ENCODE measurements at places on chromosomes 2 and 18.

- DNase-seq, result no peak
These were observed 67.0 kb downstream of the ZNF521 start for GRCh38 chr18:25284861-25285550.

DNA sequence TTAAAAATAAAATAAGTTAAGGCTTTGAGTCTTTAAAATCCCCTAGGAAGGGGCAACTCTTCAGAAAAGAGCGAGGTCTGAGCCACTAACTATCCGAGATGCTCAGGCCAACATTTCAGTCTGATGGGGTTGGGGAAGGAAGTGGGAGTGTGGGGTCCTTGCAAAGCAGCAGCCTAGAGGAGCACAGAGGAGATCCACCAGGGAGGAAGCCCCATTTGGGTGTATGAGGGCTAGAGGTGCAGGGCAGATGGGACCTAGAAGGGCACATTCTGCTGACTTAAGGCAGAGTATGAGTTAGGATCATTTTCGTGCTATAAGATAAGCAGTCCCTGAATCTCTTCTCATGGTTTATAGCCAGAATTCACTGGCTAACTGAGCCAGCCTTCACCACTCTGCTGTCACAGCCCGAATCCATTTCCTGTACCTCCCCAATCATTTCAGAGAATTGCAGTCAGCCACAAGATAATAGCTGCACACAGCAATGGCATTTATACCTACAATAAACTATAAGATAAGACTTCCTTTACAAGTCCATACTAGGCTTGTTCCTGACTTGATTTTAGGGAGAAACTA is 37.0 kb downstream of the MRPL30 start:
- no peak for DNase-seq

GRCh38 chr18:28050545-28050944 is 126.4 kb downstream of the CDH2 start:
- DNase-seq, result no peak

GRCh38 chr18:3305354-3305762 is 43.4 kb downstream of the MYL12B start:
- no peak for DNase-seq

DNA sequence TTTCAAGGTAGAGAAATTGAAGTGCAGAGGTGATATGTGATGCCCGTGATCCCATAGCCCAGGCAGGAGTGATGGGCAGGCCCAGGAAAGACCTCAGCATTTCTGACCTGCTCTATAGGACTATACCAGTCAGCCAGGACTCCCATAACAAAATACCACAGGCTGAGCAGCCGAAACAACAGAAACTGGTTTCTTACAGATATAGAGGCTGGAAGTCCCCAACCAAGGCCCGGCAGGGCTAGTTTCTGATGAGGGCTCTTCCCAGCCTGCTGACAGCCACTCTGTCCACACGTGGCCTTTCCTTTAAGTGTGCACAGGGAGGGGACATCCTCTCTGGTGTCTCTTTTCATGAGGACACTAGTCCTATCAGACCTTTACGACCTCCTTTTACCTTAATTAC is 104.2 kb upstream of the AGAP1 start:
- DNase-seq, result no peak

DNA sequence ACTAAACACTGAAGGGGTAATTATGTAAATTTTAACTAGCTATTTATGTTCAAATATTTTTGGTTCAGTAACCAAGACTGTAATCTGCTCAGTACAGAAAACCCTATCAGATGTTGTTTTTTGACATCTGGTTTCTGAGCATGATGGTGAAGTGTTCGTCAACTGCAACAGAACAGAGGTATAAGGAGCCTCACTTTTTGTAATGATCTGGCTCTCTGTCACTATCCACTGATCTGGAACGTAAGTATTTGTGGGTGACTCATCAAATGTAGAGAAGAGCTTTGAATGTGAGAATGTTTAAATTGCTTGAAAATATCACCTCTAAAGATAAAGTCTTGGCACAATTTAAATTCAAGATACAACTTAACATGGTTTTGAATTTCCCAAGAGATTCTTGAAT is 213.6 kb upstream of the FAM98A start:
- DNase-seq, result no peak

DNA sequence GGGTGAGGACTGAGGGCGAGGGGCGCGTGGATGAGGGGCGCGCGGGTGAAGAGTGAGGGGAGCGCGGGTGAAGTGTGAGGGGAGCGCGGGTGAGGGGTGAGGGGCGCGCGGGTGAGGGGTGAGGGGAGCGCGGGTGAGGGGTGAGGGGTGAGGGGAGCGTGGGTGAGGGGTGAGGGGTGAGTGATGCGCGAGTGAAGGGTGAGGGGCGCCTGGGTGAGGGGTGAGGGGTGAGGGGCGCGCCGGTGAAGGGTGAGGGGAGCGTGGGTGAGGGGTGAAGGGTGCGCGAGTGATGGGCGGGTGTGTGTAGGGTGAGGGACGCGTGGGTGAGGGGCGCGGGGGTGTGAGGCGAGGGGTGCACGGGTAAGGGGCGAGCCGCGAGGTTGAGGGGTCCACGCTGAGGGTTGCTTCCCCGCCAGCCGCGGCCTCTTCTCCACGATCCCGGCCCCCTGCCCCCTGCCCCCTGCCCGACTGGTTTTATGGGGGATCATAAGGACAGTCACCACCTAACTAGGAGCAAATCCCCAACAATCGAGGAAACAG is 1.1 kb upstream of the SLC66A2 start:
- DNase-seq, result no peak

- no peak for DNase-seq
These were observed 9.7 kb downstream of the SMAD7 start for GRCh38 chr18:48940854-48941611.

GRCh38 chr2:33291278-33292013 is 185.0 kb upstream of the RASGRP3 start:
- no peak for DNase-seq

DNA sequence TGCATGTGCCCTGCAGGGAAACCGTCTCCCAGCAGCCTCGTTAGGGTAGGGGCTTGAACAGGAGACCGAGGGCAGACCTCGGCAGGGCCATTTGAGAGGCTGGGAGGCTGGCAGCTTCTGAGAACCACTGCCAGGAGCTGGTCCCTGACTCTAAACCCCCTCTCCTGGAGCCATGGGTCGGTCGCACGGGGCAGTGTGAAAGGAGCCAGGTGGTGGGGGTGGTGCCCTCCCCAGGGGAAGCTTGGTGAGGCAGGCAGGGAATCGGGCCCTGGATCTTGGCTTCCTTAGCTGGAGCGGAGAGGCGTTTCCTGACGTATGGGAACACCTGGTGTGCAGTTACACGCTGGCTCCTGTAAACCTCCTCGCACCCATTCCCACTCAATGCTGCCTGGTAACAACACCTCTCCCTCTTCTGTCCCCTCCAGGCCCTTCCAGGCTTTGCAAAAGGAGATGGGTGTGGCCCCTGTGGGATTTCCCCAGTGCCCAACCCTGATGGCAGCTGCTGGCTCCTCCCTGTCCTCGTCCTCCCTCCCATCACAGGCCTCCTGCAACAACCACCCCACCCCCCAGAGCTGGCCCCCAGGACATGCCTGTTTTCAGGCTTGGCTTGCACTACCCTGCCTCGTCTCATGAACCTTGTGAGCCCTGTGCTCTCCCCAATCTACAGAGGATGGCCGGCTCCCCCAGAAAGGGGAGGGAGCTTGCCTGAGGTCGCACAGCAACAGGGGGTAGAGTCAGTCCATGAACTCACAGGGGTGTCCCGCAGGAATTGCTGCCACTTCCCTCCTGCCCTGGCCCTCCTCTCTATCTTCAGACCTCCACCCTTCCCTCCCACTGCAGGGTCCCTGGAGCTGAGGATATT is 24.4 kb downstream of the ADRA2B start:
- DNase-seq, result no peak

DNA sequence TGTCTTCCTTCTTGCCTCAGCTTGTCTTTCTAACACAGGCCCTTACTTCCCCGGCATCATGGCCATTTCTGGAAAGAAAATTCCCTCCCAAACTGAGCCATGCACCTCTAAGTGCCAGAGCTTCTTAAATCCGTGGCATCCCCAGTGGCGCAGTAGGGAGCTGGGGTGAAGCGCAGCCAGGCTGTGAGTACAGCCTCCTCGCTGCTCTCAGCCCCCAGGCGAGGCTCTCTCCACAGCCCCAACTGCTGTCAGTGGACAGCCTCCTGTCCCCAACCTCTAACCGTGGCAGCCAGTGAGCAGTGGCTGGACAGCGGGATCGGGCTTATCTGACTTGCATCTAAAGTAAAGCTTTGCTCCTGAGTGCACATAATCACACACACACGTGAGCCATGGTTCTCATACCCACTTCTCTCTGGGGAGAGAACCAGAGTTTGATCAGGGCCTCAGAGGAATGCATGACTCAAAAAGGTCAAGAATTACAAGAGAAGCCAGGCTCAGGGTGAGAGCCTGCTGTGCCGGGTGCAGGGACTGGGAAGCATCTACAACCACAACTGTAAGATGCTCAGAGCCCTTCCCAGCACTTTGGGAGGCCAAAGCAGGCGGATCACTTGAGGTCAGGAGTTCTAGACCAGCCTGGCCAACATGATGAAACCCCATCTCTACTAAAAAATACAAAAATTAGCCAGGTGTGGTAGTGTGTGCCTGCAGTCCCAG is 50.7 kb downstream of the SFXN5 start:
- DNase-seq, result no peak

GRCh38 chr2:227033471-227034148 is 130.4 kb downstream of the COL4A4 start:
- DNase-seq, result no peak

- DNase-seq, result no peak
These were observed 88.5 kb upstream of the CCDC150 start for GRCh38 chr2:196551014-196551413.

GRCh38 chr2:195388028-195388427 is 269.0 kb upstream of the SLC39A10 start:
- DNase-seq, result no peak

- DNase-seq, result no peak
These were observed 29.3 kb upstream of the LBH start for GRCh38 chr2:30201990-30202389.

DNA sequence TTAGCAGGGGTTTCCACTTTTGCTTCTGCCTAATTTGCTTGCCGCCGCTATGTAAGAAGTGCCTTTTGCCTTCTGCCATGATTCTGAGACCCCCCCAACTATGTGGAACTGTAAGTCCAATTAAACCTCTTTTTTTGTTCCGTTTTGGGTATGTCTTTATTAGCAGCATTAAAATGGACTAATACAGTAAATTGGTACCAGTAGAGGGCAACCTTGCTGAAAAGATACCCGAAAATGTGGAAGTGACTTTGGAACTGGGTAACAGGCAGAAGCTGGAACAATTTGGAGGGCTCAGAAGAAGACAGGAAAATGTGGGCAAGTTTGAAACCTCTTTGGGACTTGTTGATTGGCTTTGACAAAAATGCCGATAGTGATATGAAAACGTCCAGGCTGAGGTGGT is 216.1 kb upstream of the FSIP2 start:
- no peak for DNase-seq

GRCh38 chr2:31937741-31938140 is 73.1 kb downstream of the MEMO1 start:
- DNase-seq, result no peak

GRCh38 chr2:21033237-21034155 is 10.4 kb downstream of the APOB start:
- DNase-seq, result no peak

- no peak for DNase-seq
These were observed 453.9 kb upstream of the DDX18 start for GRCh38 chr2:117360586-117360985.

- no peak for DNase-seq
These were observed 2.7 kb downstream of the BMPR2 start for GRCh38 chr2:202378662-202379358.

GRCh38 chr2:134712299-134712698 is 6.5 kb downstream of the TMEM163 start:
- DNase-seq, result no peak

GRCh38 chr18:31225668-31226067 is 63.0 kb upstream of the DSC1 start:
- no peak for DNase-seq

- DNase-seq, result no peak
These were observed 188.7 kb upstream of the APCDD1 start for GRCh38 chr18:10265560-10266333.

- DNase-seq, result no peak
These were observed 24.1 kb upstream of the ACVR1 start for GRCh38 chr2:157900203-157900602.

- no peak for DNase-seq
These were observed 66.8 kb upstream of the ATG16L1 start for GRCh38 chr2:233184669-233185068.

- DNase-seq, result no peak
These were observed 124.8 kb downstream of the PTH2R start for GRCh38 chr2:208531361-208531760.

GRCh38 chr18:41938445-41938844 is 16.6 kb upstream of the PIK3C3 start:
- no peak for DNase-seq

- DNase-seq, result no peak
These were observed 546.8 kb upstream of the NETO1 start for GRCh38 chr18:73414598-73414997.

DNA sequence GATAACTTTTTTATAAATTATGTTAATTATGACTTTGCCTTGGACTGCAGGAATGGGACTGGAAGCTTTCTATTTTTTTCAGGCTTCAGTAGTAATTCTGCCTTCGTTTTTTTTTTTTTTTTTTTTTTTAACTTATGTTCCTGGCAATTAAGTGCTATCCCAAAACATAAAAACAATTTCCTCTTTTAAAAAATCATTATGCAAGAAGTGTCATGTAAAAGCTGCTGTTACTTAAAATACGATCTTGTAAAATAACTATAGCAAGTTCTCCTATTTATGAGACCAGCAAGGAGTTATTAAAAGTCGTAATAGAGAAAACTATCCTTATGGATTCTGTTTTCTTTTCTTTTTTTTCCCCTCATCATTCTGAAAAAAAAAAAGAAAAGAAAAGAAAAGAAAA is 301.6 kb upstream of the FBXO11 start:
- DNase-seq, result no peak

DNA sequence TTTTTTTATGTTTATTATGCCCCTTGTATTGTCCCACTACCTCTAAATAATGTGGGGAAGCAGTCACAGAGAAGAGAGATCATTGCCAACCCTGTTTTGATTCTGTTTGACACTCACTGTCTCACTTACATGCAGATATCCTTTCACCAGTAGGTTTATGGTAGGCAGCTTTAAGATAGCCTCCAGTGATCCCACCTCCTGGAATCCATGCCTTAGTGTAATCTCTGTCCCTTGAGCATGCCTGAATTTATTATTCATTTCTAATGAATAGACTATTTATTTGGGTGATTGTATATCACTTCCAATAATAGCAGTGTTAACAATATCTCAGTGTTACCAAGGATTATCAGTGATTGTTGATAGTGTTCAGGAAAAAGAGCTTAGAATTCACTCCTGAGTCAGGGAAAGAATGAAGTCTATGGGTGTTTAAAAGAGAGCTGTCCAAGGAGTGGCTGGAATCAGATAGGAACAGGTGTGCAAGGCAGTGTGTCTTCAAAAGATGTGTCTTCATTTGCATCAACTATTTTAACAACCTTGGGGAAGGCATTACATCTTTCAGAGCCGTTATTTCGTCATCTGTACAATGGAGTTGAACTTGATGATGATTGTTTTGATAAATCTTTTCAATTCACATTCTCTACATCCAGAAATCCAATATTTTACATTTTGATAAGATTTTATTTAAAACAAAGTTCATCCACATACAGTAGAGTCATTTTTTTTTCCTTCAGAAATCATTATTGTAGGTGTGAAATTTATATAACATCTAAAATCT is 31.9 kb downstream of the PKP4 start:
- no peak for DNase-seq

All from NCI-H2081 treated with DMSO at 0.1 percent for 48 hours (cell line).